ENCODE measurements at places on chromosomes 4 and X. TPM values are rescaled to one million over a fixed set of nuclear protein-coding genes. Genes with fewer than 3 reads are reported as not detected.

FAM13A gene
- total RNA-seq, result 22.7 TPM

DNA sequence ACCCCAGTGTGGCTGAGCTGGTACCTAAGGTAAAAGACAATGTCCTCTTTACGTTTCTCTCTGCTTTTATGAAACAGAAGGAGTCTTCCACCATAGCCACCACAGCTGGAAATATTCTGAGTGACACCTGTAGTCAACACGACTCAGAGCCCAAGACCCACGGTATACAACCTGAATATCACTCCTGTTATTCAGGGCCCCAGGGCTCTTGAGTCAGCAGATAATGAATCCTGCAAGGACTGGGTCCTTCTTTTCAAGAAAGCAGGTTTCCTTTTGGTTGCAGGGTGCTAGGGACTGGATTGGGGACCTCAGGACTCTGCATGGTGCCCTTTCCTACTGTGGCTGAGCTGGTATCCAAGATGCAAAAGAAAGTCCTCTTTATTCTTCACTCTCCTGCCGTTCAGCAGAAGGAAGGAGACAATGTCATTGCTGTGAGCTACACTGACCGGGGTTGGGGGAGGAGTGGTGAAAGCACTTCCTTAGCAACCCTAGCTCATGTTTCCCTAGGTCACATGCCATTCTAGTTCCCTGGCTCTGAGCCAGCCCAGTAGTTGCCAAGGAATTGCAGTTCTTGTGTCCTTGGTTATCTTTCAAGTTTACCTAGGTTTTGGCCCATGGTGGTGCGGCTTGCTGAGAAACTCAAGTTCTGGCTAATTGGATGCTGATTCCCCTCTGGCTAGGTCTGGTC lies 23.7 kb upstream of the UNC5C start:
- no peaks in the 10 kb centered on the region for H3K4me1 ChIP-seq
- no peak overlapping the region for H3K27ac ChIP-seq

DNA sequence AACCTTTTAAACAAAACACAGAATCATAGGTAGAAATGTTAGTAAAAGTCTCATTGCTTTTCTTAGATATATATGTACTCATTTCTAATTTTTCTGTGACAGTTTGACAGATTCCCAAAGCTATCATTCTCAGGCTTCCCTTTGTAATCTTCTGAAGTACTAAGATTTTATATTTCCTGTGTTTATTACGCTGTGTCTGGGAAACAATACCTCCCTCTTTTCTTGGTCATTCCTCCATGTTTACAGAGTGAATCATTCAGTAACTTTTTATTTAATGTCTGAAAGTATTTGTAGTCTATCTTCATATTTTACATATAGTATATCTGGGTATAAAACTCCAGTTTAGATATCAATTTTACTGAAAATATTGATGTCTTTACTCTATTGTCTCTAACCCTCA lies 1826.3 kb upstream of the IGFBP7 start:
- no peaks in the 10 kb centered on the region for H3K27me3 ChIP-seq
- no peaks in the 10 kb centered on the region for H3K4me1 ChIP-seq
- no peak overlapping the region for H3K4me3 ChIP-seq
- no peak overlapping the region for H3K27ac ChIP-seq

DNA sequence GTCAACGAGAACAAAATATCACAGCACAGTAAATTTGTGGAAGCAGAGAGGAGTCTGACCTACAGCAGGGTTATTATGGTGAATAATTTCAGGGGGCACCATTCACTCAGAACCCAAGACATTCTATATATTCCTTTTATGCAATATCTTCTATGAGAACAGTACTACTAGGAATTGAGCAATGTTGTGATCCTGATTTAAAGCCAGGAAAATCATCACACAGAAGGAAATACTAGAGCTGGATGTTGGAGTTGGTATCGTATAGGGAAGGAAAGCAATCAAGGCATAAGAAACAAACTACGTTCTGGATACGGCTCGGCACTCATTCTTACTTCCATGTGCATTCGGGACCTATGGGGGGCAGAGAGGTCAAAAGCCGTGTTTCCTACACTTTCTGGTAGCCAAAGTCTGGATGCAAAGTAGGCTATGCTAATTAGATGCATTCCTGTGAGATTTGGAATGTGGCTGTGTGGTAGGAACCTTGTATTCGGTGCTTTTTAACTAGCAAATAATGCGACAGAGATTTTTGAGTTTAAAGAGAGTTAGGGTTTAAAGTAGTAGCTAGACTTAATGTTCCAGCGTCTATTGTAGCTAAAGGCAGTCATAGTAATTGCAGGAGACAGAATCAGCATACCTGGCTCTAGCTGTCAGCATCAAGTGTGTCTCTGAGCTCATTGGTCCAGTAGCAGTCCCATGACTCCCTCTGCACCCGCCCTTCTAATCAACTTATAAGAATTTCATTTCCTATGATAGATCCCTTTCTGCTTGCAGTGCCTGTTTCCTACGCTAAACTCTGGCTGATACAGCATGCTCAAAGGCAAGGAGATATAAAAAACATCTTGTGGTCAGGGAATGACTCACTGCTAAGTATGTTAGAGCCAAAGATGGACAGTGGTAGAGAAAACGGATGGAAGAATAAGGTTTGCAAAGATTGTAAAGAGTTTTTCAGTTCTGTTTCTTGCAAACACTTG lies 43.3 kb upstream of the PDGFC start:
- no peaks in the 10 kb centered on the region for H3K36me3 ChIP-seq
- DNase-seq, result no peak
- no peaks in the 10 kb centered on the region for H3K27me3 ChIP-seq
- H3K4me3 ChIP-seq, result no peak overlapping the region
- no peak overlapping the region for H3K27ac ChIP-seq

DNA sequence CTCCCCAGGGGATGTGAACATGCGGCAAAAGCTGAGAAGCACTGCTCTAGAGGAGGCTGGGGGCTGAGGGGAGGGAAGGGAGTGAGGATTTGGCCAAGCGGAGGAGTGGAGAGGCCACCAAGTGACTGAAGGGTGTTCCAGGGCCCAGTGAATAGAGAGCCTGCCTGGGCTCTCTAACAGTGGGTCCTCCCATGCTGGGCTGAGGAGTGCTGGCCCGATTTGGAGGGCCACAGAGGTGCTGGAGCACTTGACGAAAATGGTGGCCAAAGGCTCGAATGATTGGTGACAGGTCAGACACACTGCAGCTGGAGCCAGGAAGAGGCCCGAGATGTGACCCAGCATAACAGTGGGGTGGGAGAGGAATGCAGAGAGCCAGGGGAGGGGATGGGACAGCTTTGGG lies 37.5 kb upstream of the MAP3K15 start:
- H3K4me3 ChIP-seq, result no peak overlapping the region
- H3K27me3 ChIP-seq, result no peaks in the 10 kb centered on the region
- H3K27ac ChIP-seq, result no peak overlapping the region
- no peaks in the 10 kb centered on the region for H3K4me1 ChIP-seq
- DNase-seq, result no peak

- no peaks in the 10 kb centered on the region for H3K27me3 ChIP-seq
- no peak overlapping the region for H3K27ac ChIP-seq
- no peaks in the 10 kb centered on the region for H3K36me3 ChIP-seq
- no peak for DNase-seq
- H3K4me3 ChIP-seq, result no peak overlapping the region
Observed at GRCh38 chrX:152202886-152203285, 64.5 kb upstream of the MAGEA10 start.
